GM20000 (cell line): ENCODE measurements at places on chromosomes 2 and 18.

- no peak for DNase-seq
These were observed 93.4 kb upstream of the TGIF1 start for GRCh38 chr18:3356614-3357013.

DNA sequence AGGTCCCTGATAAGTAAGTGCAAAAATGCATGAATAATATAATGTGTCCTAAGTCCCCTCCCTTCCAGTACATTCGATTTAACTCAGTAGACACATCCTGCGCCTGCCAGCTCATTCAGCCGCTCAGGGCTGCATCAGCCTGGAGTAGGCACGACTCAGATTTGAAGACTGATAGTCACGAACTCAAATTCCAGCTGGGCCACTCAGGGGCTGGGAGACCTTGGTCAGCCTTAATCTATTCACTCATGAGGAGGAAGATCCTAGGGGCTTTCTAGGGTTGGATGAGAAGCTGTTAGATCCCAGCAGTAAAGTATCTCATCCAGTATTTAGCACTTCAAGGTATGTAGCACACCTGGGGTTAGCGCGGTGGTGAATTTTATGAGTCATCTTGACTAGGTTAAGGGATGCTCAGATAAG, 98.9 kb upstream of the ODC1 start:
- no peak for DNase-seq

DNA sequence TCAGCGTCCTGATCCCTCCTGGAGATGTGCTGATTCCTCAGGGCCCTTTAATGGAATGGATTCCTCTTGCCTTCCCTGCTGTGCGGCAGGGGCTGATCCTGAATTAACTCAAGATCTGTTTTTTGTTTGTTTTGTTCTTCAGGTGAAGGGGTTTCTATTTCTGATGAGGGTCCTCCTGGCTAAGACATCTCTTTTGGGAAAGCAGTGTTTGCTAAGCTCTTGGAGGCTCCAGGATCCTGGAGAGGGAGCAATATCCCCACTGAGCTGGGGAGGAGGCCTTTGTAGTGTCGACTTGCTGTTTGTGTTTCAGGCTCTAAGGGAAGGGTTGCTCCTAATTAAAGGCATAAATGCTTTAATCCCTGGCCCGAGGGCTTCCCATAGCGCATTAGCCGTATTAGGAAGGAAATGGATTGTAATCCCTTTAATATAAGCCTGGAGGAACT, 65.3 kb upstream of the FOXI3 start:
- no peak for DNase-seq

GRCh38 chr2:218430721-218431120, 11.8 kb downstream of the VIL1 start:
- no peak for DNase-seq

DNA sequence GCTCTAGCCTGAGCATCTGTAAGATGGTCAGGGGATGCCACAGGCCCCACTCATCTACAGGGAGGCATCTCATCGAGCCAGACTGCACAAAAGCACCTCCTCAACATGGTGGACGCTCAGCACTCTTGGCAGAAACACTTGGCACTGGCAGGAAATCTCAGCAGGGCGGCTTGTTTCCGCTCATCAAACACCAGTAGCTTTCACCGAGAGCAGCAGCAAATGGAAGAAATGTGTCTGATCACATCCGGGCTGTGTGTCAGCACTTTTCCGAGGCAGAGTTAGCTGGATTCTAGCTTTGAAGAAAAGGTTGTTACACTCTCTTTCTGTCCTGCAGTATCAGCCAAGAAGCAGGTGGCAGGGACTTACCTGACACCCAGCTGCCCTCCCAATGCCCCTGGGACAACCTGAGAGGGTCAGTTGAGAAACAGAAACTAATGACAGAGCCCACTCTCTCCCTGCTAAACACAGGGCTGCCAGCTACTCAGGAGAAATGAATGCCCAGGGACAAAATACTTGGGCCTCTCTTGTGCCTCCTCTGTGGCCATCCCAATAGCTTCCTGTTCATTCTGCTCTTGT, 68.9 kb upstream of the FZD7 start:
- no peak for DNase-seq

- DNase-seq, result no peak
These were observed 278.9 kb downstream of the GBX2 start for GRCh38 chr2:235889302-235889630.

- DNase-seq, result no peak
These were observed 38.9 kb upstream of the RALBP1 start for GRCh38 chr18:9436206-9436929.

- DNase-seq, result no peak
These were observed 84.1 kb upstream of the MGAT5 start for GRCh38 chr2:134169788-134170187.

DNA sequence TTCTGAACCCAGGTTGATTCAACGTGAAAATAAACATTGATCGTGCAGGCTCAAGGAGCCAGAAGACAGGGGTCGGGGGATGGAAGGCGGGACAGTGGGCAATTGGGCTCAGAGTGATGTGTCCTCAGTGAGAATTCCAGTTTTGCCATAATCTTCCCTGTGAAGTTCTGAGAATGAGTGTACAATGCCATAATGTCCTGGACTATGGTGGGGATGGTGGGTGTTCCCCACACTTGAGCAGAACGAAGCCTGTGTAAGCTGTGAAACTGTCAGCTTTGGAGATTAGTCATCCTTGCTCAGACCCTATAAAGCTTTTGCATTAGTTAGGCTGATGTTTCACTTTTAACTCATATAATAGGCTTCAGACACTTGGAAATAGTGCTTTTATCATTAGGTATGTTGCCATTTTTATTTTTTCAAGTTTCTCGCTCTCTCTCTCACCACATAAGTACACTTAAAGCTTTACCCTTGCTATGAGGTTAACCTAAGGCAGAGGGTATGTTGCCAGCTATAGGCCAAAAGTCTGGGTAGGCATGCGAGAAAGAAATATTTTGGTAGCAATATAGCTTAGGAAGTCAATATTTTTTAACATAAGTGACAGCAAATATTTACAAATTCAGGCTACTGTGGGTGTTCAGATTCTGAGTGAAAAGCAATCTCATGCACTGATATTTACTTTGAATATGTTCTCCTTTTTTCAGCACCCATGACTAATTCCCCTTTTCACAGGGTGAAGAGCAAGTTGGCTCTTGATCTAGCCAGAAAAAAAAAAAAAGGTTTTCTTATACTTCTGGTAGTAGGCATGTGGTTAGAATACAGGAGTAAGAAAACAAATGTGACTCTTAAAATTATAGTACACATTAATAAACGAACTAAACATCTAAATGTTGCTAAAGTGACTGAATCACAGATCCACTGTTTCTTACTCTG, 47.2 kb downstream of the CDC42EP3 start:
- DNase-seq, result peak; percentile 71

GRCh38 chr18:8786483-8787370, 81.4 kb downstream of the MTCL1 start:
- DNase-seq, result no peak

DNA sequence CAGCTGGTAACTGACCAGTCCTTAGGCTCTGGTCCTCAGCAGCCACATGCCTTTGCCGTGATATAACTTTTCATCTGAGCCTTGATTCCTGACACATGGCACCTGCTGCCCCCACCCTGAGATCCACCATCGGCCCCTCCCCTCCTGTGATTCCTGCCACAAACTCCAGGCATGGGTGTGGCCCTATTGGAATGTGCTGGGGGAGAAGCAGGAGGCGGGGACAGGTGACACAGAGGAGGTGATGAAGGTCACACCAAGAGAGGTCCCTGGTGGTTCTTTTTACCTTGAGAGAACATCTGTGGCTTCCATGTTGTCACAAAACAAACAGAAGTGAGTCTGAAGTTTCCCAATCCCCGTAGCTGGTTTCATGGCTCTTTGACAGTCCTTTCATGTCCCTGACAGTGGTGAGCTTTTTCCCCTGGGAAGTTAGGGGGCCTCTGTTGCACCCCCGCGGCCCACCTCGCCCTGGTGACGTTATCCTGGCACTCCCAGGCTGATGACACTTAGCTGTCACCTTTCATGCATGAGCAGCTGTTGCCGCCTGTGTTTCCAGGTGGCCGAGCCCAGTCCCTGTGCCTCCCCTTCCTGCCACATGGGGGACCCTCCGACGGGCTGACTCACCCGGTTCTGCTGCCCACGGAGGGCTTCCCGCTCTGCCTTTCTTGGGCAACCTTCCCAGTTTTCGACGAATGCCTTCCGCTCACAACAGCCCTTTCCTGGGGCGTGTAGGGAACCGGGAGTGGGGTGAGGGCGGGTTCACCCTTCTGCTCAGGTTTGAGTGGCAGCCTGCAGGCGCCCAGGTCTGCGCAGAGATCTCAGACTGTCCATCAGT, 66.3 kb upstream of the GLI2 start:
- DNase-seq, result no peak

GRCh38 chr18:40056079-40056692, 1898.8 kb upstream of the PIK3C3 start:
- no peak for DNase-seq

DNA sequence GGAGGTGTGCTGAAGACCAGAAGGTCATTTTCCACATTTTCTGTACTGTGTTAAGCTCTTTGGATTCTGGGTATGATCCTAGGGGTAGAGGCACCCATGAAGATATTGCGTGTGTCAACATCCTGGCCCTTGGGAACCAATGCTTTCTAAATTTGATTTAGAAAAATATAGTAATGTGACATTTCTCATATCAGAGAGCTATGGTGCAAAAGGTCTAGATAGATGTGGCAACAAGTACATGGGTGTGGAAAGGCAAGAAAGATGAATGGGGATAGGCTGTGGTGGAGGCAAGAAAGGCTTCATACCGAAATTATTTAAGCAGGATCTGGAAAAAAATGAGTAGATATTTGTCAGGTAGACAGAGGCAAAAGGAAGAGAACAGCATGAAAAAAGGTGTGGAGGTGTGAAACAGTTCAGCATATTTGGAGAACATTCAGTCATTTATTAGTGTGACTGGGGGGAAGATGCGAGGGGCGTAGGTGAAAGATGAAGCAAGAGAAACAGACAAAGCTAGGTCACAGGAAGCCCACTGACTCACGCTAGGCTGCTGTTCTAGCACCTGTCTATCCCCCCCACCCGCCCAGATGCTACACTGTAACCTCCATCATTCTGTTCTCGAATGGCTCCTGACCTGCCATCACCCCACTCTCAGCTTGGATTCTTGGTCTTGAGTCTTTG, 11.7 kb downstream of the DOK1 start:
- no peak for DNase-seq

DNA sequence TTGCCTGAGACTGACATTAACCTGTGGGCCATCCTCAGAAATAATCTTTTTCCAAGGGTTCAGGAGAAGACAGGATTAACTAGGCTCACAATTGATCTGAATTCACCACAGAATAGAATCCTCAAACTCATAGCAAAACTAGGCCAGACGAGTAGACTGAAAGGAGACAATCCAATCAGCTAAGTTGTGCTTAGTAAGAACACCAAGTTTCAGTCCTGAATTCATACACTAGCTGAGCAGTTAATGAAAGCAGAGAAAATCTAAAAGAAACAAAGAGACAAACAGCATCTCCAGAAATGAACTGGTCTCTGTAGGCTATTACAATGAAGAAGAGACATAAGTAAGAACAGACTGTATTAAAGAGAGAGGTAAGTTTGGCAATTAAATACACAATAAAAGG, 89.5 kb downstream of the GORASP2 start:
- DNase-seq, result peak; percentile 31

DNA sequence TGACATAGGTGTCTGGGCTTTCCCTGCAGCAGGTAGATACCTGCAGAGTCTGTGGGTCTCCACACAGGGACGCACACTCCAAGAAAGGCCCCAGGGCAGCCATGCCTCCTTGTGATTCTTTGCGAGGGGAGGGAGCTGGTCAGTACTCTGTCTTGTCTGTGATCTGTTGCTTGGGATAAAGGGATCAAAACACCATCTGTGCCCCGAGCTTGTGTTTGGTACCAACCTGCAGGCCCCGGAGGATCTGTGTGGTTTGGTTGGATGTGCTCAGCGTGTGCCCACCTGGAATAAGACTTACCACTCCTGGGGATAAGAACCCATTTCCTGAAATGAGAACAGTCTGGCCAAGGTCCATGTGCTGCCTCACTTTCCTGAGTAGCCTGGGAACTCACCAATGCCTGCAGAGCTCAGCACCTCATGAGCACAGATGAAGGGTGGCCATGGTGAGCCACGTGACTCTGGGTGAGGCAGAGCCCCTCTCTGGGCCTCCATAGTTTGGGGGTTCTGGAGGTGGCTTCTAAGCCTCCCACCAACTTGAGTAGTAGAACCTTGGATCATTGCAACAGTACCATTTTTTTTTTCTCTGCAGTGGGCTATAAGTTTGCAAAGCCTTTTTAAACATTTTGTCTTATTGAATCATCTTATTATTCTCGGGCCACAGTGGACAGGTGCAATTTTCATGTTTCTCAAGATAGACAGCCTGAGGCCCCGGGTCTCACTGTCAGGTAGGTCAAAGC, 134.8 kb downstream of the DDX1 start:
- DNase-seq, result no peak

DNA sequence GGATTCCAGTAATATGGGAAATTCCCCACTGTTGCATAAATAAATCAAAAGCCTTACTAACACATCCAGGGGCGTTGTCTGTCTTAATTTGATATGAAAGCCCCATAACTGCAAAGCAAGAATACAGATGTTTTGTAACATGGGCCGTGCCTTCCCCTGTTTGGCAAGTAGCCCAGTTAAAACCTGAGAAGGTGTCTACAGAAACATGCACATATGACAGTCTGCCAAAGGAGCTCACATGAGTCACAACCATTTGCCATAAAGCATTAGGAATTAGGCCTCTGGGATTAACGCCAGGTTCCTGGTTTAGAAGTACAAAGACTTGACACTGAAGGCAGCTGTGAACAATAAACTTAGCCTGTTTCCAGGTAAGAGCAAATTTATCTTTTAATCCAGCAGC, 43.1 kb upstream of the LONRF2 start:
- DNase-seq, result no peak

- DNase-seq, result peak; percentile 26
These were observed 143.9 kb downstream of the L3MBTL4 start for GRCh38 chr18:6270771-6271216.

- DNase-seq, result no peak
These were observed 140.3 kb upstream of the RAB12 start for GRCh38 chr18:8468921-8469335.

GRCh38 chr2:28818053-28818452, 7.4 kb downstream of the SPDYA start:
- DNase-seq, result no peak

- DNase-seq, result peak; percentile 26
These were observed 601.6 kb downstream of the CPS1 start for GRCh38 chr2:211157856-211158463.

DNA sequence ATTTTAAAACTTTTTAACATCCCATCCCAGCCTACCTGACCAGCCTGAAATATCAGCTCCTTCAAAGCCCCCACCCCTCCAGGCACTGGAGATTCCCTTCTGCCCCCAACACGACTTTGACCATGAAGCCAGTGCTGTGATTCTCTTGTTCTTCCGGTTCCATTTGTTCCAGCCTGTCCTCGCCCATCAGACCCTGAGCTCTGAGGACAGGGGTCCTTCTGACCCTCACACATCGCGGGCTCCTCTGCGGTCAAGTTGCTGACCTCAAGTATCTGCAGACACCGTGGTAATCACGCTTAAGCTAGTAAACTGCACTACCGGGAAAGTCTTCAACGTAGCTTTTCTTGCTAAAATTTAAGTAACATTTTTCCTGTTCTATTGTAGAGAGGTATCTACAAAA, 282.2 kb upstream of the SALL3 start:
- no peak for DNase-seq
